ENCODE measurements at places on chromosomes 2 and 18.

DNA sequence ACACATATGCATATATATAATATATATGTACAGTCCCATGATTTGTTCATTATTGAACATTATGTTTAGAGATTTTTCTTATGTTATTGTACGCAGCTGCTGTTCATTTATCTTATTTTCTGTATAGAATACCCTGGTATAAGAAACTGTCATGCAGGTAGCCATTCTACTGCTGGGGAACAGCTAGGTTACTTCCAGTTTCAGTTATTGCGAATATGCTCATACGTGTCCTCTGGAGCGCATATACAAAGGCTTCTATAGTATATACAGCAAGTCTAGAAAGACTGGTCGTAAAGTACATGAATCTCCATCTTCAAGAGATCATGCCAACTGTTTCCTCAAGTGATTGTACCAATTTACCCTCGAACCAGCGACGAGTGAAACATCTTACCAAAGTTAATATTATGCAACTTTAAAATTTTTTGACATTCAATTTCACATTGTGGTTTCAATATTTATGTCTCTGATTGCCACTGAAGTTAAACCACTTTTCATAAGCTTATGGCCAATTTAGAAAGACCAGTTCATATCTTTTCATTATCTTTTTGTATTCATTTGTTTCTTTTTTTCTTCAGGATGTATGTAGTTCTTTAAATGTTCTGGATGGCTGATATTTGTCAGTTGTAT is 53.5 kb downstream of the RDH14 start:
- no peak for DNase-seq

- no peak for DNase-seq
These were observed 78.1 kb downstream of the WDSUB1 start for GRCh38 chr2:159208438-159208837.

DNA sequence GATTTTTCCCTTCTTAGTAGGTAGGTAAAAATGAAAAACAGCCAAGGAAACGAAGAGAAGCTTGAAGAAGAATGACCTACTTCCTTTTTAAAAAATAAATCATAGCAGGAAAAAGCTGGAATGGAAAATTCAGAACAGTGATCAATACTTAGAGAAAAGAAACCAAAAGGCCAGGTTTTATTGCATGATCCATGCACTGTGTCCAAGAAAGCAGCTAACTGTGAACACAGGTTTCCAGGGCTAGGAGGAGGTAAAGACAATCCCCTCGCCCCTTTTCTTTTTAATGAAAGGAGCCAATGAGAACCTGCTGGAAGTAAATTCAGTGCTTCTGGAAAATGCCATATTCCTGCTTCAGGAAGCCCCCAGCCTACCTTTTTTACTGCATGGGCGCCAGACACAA is 47.2 kb downstream of the BOD1L2 start:
- no peak for DNase-seq

- no peak for DNase-seq
These were observed 11.3 kb downstream of the LRPPRC start for GRCh38 chr2:43984533-43984932.

DNA sequence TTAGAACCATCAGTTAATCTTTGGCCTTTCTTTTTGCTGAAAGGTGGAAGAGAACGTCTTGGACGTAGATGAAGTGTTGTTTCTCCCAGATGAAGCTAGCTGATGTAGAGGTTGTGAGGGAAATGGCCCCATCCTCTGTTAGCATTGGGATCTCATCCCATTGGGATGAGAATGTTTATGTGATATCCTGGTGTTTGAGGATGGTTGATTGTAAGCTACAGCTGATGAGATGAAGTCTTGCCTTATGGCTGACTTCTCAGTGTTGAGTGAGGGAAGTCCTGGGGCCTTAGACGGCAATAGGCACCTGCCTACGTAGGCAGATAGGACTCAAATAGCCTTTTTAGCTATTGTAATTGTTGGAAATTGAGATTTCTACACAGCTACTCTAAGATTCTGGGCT is 211.3 kb downstream of the MYCN start:
- DNase-seq: no peak

GRCh38 chr2:201433394-201433995 is 17.8 kb downstream of the TRAK2 start:
- DNase-seq: no peak

GRCh38 chr18:30674596-30674995 is 367.9 kb downstream of the DSC3 start:
- no peak for DNase-seq

Measured in activated T-cell treated with anti-CD3 and anti-CD28 coated beads for 1 hour (primary cell).